Stimulated activated CD8-positive, alpha-beta memory T cell treated with anti-CD3 and anti-CD28 coated beads, Interleukin-4, amount 100 ng/mL, for 4 hours (primary cell): ENCODE measurements at places on chromosomes 11 and 22.

GRCh38 chr11:9643751-9644150, 20.1 kb upstream of the SWAP70 start:
- no peak for DNase-seq

DNA sequence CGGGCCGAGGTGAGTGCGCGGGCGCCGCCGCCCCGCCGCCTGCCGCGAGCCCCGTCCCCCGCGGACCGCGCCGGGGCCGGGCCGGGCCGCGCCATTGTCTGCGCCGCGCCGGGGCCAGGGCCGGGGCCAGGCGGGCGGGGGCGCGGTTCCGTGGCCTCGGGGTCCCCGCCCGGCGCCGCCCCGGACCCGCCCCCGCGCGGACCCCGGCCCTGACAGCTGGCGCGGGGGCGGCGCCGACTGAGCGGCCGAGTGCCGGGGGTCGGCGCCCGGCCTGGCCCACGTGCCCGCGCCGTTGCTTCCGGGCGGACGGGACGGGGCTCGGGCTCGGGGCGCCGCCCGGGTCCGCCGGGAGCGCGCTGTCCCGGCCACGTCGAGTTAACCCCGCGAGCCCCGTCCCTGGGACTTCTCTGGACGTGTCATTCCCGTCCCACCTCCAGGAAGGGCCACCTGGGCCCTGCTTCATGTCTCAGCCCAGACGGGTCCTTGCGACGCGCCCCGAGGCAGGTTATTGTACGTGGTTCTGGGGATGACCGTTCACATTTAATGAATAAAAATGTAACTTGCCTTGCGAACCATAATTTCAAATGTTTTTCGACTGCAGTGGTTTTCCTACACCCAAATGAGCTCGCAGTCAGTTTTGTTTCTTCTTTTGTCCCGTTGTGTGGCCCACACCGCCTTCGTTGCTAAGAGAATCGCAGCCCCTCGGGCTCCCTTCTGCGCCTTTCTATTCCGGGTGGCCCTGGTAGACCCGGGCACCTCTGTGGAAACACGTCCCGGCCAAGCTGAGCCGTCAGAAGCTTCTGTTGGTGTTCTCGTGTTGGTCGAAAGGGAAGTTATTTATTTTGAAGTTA, 562 bp downstream of the ZBED4 start:
- no peak for DNase-seq

- DNase-seq: no peak
Measured at GRCh38 chr11:47409440-47410369, 1.3 kb downstream of the SLC39A13 start.

DNA sequence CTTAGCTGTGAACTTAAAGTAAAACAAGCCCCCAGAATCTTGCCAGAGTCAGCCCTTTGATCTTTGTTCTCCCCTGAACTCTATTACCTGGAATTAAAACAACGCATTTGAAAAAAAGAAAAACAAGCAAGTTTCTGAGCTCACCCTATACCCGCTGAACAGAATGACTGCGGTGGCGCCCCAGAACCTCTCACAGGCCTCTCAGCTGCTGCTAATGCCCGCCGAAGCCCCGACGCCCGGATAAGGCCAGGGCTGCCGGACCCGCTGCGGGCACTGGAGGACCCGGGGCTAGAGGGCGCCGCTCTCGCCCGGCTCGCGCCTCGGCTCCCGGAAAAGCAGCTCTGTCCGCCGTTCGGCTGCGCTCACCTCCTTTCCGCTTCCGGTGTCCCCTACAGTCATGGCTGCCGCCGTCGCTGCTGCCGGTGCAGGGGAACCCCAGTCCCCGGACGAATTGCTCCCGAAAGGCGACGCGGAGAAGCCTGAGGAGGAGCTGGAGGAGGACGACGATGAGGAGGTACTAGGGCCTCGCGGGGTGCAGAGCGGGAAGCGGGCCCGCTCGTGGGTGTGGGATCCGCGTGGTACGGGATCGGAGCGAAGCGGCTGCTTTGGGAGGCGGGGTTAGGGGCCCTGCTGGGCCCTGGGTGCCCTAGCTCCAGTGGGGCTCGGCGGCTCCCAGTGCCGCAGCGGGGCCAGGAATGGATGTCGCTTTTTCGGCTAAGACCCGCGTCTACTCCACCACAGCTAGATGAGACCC, at the start of gene TOMM22:
TSS of gene TOMM22 (plus strand) at position 376 of the 754 bp plus-strand sequence. CDS start at position 398, 22 bp downstream.
- peak; percentile 71 for DNase-seq

DNA sequence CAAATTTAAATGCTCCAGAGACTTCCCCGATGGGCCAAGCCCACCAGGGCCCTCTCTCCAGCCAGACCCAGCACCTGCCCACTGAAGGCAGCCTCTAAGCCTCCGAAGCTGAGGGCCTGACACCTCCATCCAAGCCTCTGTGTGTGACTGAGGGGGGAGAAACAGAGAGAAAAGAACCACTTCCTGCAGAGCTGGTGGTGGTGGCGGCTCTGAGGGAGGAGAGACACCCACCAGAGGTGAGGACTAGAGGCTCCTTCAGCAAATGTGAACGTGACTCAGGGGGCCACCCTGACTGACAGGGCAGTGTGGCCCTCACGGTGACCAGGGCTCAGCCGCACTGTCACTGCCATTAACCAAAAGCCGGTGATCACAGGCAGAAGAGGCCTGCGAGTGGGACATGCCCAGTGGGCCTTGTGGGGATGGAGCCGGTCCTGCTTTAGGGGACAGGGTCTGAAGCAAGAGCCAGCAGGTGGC, 31.0 kb upstream of the CD5 start:
- no peak for DNase-seq

DNA sequence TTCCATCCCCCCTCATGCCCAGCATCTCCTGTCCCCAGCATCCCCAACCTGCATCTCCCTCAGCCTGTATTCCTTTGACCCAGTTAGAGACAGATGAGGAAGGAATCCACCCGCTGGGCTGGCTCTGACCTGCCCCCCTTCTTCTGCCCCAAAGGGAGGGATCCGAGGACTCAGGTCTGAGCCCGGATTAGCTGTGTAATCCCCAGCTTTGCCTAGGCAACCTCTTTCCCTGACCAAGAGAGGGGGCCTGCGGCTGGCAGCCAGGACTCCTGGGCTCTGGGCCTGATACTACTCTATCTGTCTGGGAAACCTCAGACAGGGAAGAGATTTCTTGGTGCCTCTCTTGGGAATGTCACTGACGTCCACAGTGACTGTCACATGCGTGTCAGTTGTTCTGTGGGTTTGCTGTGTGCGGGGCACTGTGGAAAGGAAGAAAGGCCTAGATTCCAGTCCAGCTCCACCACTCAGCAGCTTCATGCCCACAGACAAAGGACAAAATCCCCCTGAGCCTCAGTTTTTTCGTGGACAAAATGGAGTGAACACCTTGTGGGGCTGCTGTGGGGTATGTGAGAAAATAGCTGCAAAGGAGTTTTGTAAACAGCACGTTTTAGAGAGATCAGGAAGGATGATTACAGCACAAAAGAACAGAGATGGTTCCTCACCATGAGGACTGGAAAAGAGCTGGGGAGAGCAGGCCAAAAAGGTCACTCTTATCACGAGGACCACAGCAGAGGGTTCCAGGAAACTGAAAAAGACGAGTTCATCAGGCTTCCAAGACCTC, 1.3 kb upstream of the NDUFV1 start:
- no peak for DNase-seq

- DNase-seq: no peak
Measured at GRCh38 chr22:30216710-30217109, 29.8 kb downstream of the LIF start.

DNA sequence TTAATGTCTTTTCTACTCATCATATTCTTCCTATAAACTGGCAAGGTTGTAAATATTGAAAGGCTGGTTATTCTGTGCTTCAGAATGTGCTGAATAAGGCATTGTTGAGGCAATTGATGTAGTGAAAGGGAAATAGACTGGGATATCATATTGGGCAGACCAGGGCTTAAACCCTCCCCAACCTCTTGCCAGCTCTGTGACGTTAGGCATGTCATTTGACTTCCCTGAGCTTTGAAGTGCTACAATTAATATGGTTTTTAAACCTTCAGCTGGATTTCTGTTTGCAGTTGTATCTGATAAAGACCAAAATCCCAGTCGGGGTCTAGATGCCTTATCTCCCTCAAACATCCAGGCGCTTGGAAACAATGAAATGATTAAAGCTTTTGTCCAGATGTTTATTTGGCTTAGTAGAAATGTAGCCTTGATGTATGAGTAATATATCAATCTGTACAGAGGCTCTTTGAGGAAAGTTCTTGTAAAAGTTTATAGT, 208.1 kb downstream of the DBX1 start:
- DNase-seq: no peak

DNA sequence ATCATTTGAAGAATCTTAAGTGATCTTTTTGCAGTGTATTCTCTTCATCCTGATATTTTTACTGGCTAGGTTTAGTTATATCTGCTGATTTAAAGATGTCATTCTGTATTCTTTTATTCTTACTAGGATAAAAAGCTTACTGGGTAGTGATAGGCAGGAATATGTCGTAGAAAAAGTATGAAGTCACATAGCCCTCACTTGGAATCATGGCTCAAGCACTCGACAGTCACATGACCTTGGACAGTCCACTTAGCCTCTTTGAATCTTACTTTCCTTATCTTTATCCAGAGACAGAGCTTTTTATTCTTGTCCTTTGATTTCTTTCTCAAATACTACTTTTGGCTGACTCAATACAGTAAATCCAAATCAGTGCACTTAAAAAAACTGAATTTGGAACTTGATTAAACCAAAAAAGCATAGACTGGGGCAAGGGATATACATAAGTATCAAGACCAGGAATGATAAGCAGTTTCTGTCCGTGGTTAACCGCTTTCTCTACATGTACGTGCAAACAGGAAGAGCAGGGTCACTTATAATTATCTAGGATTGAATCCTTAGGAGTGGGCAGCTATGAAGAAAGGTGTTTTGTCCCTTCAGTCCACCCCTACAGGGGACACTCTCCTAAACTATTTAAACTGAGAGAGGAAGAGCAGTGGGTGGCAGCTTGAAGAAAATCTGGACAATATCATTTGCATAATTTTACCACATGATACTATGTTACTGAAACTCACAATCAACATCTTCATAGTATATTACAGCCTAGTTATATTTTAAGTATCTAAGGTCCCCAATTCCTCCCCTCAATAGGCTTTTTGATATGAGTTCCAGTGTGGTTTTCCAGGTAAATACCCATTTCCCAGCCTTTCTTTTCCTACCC, 8.0 kb downstream of the MMP7 start:
- DNase-seq: no peak

DNA sequence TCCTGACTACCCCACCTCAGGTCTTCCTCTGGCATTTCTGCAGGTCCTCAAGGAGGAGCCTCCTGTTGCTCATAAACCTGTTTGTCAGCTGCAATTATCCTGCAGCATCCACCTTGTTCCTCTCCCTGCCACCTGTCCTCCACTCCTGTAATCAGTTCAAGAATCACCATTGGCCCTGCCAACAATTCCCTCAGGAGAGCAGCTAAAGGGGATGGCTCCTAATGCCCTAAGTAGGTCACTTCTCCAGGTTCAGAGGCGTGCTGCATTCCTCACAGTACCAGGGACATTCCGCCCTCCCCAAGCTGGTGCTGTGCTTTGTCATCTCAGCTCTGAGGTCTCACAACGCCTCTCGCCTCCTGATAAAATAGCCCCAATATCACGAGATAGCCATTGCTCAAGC, 2.1 kb downstream of the CLDN25 start:
- DNase-seq: no peak
